Stomach (tissue), 19 donors: ENCODE measurements at places on chromosomes 12 and 14. TPM values are rescaled to one million over a fixed set of nuclear protein-coding genes. Genes with fewer than 3 reads are reported as not detected.

Gene ART4
- not detected for polyA plus RNA-seq

DNA sequence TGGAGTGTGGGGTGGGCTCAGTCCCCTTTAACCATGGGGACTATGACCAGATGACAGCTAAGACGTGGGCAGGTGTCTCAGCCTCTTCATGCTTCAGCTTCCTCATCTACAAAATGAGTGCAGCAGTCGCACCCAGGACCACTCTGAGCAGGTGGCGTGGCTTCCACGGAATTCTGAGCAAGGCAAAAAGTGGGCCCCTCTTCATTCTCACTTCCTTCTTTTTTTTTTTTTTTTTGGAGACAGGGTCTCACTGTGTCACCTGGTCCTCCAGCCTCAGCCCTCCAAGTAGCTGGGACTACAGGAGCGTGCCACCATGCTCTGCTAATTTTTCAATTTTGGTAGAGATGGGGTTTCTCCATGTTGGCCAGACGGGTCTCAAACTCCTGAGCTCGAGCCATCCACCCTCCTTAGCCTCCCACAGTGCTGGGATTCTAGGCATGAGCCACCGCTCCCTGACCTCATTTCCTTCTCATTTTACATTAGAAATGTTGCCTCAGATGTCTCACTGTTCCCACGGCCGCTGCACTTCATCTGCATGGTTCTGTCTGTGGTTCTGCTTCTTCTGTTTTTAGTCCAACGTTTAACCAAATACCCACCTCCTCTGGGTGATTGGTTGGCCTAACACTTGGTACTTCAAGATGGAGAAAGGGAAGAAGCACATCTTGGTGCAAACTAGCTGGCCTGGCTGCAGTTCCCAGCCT lies 41.3 kb upstream of the BCL7A start:
- H3K4me1 ChIP-seq: no peaks in the 10 kb centered on the region
- no peaks in the 10 kb centered on the region for H3K36me3 ChIP-seq
- DNase-seq: no peak
- H3K4me3 ChIP-seq: no peak overlapping the region
- no peak overlapping the region for H3K27ac ChIP-seq

GRCh38 chr12:115335594-115335993 lies 651.6 kb upstream of the TBX3 start:
- H3K4me3 ChIP-seq: no peak overlapping the region
- no peak overlapping the region for H3K27ac ChIP-seq
- no peaks in the 10 kb centered on the region for H3K4me1 ChIP-seq
- no peak for DNase-seq
- H3K36me3 ChIP-seq: no peaks in the 10 kb centered on the region

GRCh38 chr12:4858386-4858785 lies 51.3 kb upstream of the KCNA1 start:
- H3K27me3 ChIP-seq: peaks cover 44% of the 10 kb centered on the region
- H3K27ac ChIP-seq: no peak overlapping the region
- H3K4me1 ChIP-seq: peaks cover 8% of the 10 kb centered on the region

DNA sequence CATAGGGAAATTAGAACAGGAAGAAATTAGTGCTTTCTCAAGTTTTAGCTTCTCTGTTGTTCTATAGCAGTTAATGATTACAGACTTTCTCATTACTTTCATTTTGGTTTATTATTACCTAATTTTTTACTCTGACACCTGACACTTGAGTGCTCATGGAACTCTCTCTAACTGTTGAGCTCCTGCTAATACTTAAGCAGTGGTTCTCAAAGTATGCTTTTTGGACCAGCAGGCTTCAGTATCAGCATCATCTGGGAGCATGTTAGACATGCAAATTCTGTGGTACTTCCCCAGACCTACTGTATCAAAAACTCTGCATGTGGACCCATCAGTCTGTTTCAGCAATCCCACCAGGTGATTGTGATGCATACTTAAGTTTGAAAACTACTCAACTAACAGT lies 235.3 kb downstream of the CCDC91 start:
- H3K4me1 ChIP-seq: no peaks in the 10 kb centered on the region
- no peaks in the 10 kb centered on the region for H3K27me3 ChIP-seq
- H3K4me3 ChIP-seq: no peak overlapping the region
- DNase-seq: no peak

GRCh38 chr12:110354172-110354780 lies 49.2 kb downstream of the ANAPC7 start:
- H3K27ac ChIP-seq: no peak overlapping the region
- no peaks in the 10 kb centered on the region for H3K27me3 ChIP-seq
- no peak overlapping the region for H3K4me3 ChIP-seq

DNA sequence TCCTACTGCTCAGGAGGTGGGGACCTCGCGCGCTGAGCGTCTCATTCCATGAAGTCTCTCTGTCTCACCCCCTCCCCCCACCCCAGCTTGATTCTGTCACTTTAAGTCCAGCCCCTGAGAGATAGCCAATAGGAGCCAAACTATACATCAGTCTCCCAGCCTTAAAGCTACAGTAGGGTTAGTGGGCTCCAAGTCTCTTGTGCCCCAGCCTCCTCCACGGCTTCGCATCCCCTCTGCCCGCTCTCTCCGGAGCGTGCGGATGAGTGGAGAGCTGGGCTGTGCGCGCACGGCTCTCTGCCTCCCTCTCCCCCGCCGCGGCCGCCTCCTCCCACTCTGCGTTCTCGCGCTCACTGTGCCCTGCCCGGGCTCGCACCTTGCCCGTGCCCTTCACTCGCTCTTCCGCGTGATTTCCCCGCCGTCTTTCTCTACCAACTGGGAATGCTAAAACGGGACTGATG lies at the start of gene ESRRB:
Gene ESRRB (plus strand): TSS at position 191 of the 458 bp plus-strand sequence. CDS start 265 bp downstream, at position 456.
- H3K36me3 ChIP-seq: no peaks in the 10 kb centered on the region
- no peak within 1 kb of the TSS for H3K27ac ChIP-seq
- H3K27me3 ChIP-seq: peaks cover 58% of the 10 kb centered on the region

Gene PMCH
- not detected for polyA plus RNA-seq

Gene CACNA2D4
- polyA plus RNA-seq: 1.8 TPM

DNA sequence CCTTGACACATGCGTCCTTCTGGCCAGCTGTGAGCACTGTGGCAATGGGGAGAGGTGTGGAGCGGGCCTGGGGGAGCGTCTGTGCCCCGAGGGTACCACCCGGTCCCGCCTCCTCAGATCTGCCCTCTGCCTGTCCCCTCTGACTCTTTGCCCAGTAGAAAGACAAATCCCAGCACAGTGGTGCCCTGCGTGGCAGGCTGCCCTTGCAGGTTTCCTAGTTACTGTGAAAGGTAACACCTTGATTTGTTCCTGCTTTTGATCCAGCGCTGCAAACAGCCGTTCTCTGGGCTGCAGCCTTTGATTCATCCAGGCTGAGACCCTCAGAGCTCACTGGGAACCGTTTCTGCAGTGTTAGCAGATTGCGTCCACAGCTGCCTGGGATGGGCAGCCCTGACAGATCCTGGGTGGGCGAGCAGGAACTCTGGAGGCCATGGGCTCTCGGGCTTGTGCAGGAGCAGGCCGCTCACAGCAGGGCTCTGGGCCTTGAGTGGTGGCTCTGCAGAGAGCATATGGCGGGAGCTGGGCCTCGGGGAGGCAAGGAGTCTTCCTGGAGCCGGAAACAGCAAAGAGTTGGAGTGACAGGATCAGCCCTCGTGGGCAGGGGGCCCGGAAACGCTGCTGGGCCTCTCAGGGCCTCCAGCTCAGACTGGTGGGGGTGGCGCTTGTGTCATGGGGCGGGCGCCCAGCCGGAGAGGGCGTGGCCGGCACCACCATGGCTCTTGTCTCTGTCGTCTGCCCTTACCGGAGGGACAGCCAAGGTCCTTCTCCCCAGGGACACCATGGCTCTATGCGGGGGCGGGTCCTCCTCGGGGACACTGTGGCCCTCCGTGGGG lies 16.6 kb downstream of the FBRSL1 start:
- peaks cover 52% of the 10 kb centered on the region for H3K4me1 ChIP-seq
- H3K4me3 ChIP-seq: no peak overlapping the region
- H3K27ac ChIP-seq: peak overlapping the region; percentile 79
- peaks cover 37% of the 10 kb centered on the region for H3K36me3 ChIP-seq
- H3K27me3 ChIP-seq: no peaks in the 10 kb centered on the region
- DNase-seq: peak; percentile 76

DNA sequence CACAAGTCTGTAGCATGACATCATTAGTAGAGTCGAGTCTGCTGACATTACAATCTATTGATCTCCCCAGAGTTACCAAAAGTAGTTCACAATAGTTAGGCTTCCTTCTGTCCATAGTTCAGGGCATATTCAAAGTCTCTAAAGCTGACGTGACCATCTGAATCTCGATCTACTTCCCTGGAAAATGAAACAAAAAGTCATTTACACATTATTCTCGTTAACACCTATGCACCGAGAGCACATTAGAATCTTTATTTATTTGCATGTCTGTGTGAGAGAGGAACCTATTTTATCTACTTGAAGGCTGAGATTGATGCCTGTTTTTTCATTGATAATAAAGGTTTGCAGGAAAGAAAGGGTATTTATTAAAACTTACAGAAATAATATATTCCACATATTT lies 157.4 kb downstream of the EFCAB11 start:
- H3K4me3 ChIP-seq: no peak overlapping the region
- DNase-seq: no peak
- H3K4me1 ChIP-seq: no peaks in the 10 kb centered on the region
- no peak overlapping the region for H3K27ac ChIP-seq
- no peaks in the 10 kb centered on the region for H3K36me3 ChIP-seq
- H3K27me3 ChIP-seq: no peaks in the 10 kb centered on the region

- peaks cover 9% of the 10 kb centered on the region for H3K27me3 ChIP-seq
- H3K4me1 ChIP-seq: no peaks in the 10 kb centered on the region
- no peak overlapping the region for H3K4me3 ChIP-seq
- no peaks in the 10 kb centered on the region for H3K36me3 ChIP-seq
- DNase-seq: no peak
These were observed 86.4 kb downstream of the RFX4 start for GRCh38 chr12:106669216-106669615.
